Aorta (tissue), 5 donors: ENCODE measurements at places on chromosomes 6 and 20. TPM values are rescaled to one million over a fixed set of nuclear protein-coding genes. Genes with fewer than 3 reads are reported as not detected.

TRIM31 gene
- total RNA-seq = not detected

TSBP1 gene
- not detected for total RNA-seq

HBS1L gene
- 59.2 TPM for total RNA-seq

YWHAB gene
- total RNA-seq = 167 TPM

RAET1L gene
- not detected for total RNA-seq

PRKN gene
- total RNA-seq = 9.0 TPM

DEFB123 gene
- total RNA-seq = not detected

DNA sequence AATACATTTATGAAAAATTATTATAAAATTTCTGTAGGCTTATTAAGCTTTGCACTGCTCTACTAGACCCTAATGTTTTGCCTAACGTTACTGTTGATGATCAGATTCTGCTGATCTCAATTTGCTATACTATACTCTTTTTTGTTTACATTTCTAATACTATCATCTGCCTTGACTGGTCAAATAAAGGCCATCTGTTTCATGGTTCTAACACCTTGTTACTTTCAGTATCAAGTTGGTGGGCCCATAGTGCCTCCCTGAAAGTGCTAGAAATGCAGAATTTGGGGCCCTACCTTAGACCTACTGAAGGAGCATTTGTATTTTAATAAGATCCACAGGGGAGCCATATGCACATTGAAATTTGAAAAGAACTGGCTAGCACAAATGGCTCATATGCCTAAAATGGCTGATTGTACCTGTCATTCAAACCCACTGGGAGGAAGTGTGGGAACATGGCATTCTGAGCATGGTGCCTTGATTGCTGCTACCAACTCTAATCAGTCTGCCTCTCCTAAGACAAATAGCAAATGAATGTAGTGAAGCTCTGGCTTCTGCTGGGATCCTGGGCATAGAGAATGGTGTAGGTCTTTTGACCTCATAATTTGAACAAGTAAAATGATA lies 199.1 kb upstream of the BTBD3 start:
- no peak for DNase-seq
- no peaks in the 10 kb centered on the region for H3K36me3 ChIP-seq
- no peak overlapping the region for H3K4me3 ChIP-seq
- no peaks in the 10 kb centered on the region for H3K4me1 ChIP-seq
- H3K27me3 ChIP-seq = no peaks in the 10 kb centered on the region
- H3K27ac ChIP-seq = no peak overlapping the region

DNA sequence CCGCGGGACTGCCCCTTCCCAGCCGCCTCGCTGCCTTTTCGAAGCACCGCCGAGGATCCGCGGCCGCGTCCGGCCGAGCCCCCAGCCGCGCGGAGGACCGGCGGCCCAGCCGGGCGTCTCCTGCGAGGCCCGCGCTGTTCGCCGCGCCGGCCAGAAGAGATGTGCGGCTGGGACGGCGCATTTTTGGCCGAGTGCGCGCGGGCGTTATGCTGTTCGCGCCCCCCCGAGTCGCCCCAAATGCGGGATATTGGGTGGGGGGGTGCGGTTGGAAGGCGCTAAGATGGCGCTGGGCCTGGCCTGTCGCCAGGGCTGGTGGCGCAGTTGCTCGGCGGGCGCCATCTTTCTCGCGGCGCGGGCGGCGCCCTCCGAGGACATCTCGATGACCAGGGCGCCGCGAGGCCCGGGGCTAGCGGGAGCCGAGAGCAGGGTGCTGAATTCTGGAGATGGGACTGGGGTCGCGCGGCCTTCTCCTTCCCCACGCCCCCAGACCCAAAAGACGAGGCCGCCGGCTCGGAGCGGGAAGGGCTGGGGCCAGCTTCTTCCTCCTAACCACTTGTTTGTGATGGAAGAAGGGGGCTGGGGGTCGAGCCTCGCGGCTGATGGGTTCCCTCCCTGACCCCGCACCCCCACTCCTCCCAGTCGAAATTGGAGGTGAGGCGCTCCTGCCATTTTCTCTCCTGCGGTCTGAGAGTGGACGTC lies 1.5 kb downstream of the BICRAL start:
- no peaks in the 10 kb centered on the region for H3K4me1 ChIP-seq
- peak overlapping the region; percentile 74 for H3K4me3 ChIP-seq
- H3K27ac ChIP-seq = peak overlapping the region; percentile 100
- H3K36me3 ChIP-seq = no peaks in the 10 kb centered on the region
- no peaks in the 10 kb centered on the region for H3K27me3 ChIP-seq

GRCh38 chr20:52267418-52267817 lies 75.8 kb upstream of the ZFP64 start:
- H3K36me3 ChIP-seq = no peaks in the 10 kb centered on the region
- no peak overlapping the region for H3K4me3 ChIP-seq
- DNase-seq = no peak
- no peak overlapping the region for H3K27ac ChIP-seq
- H3K4me1 ChIP-seq = no peaks in the 10 kb centered on the region
- no peaks in the 10 kb centered on the region for H3K27me3 ChIP-seq

DNA sequence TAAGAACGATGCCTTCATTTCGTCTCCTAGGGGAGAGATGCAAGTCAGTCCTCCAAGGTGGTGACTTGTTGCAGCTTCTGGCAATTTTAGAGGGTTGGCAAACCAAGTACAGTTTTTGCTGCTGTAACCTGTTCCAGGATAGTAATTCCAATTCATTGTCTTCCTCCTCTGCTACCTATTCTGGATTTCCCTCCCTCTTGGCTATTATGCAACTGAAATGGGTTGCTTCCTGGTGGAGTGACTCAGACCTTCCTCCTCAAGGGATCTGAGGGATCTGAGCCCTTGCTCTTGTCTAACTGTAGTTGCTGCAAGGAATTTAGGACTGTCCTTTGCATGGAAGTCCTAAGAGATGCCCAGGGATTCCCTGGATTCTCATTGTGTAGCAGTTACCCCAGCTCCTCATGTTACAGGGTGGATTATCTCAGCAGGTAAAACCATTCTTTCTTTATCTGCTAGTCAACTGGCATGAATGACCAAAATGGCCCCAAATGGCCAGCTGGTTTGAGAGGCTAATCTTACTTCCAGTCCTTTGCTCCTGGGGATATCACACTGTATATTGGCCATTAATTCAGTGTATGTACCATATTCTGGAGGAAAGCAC lies 17.6 kb upstream of the ELMO2 start:
- H3K4me3 ChIP-seq = no peak overlapping the region
- H3K36me3 ChIP-seq = no peaks in the 10 kb centered on the region
- DNase-seq = no peak
- no peaks in the 10 kb centered on the region for H3K4me1 ChIP-seq
- no peak overlapping the region for H3K27ac ChIP-seq

- H3K4me3 ChIP-seq = no peak overlapping the region
- H3K36me3 ChIP-seq = peaks cover 16% of the 10 kb centered on the region
- no peaks in the 10 kb centered on the region for H3K4me1 ChIP-seq
- no peak overlapping the region for H3K27ac ChIP-seq
Observed at GRCh38 chr6:152135755-152136448, 328.4 kb downstream of the ESR1 start.

- H3K36me3 ChIP-seq = no peaks in the 10 kb centered on the region
- no peak overlapping the region for H3K4me3 ChIP-seq
- H3K27ac ChIP-seq = no peak overlapping the region
- no peak for DNase-seq
- no peaks in the 10 kb centered on the region for H3K4me1 ChIP-seq
Observed at GRCh38 chr20:22584922-22585785, 782 bp upstream of the FOXA2 start.

DNA sequence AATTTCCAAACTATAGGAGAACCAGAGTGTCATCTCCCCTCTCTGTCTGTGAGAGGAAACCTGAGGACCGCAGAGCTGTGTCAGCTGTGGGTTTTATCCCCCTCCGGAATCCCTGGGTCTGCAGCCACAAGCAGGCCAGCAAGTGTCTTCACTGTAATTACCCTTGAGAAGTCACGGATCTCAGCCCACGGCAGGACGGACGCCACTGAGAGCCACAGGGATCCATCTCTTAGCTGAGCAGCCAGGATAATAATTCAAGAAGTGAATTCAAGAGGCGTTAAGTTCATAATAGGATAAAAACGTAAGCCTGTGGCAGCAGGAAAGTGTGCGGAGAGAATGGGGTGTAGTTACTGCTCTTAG lies 37.0 kb downstream of the DLL1 start:
- H3K4me1 ChIP-seq = no peaks in the 10 kb centered on the region
- no peak overlapping the region for H3K27ac ChIP-seq
- no peak overlapping the region for H3K4me3 ChIP-seq
- peak; percentile 11 for DNase-seq
- no peaks in the 10 kb centered on the region for H3K27me3 ChIP-seq

DNA sequence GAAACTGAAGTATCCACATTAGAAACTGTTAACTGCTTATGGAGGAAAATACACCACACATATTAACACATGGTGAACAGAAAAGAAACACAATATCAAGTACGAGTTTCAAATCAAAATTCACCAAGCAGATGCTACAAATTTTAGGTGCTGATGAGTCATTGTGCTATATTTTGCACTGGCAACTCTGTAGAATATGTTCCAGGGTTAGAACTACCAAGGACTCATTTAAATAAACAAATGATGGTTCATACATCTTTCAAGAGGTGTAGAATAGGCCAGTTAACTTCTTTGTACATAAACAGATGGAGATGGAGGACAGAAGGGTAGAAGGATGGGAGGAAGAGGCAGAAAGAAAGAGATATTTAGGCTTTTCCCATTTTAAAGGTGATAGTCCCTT lies 184.9 kb downstream of the ARHGAP18 start:
- no peak for DNase-seq
- no peak overlapping the region for H3K27ac ChIP-seq

DNA sequence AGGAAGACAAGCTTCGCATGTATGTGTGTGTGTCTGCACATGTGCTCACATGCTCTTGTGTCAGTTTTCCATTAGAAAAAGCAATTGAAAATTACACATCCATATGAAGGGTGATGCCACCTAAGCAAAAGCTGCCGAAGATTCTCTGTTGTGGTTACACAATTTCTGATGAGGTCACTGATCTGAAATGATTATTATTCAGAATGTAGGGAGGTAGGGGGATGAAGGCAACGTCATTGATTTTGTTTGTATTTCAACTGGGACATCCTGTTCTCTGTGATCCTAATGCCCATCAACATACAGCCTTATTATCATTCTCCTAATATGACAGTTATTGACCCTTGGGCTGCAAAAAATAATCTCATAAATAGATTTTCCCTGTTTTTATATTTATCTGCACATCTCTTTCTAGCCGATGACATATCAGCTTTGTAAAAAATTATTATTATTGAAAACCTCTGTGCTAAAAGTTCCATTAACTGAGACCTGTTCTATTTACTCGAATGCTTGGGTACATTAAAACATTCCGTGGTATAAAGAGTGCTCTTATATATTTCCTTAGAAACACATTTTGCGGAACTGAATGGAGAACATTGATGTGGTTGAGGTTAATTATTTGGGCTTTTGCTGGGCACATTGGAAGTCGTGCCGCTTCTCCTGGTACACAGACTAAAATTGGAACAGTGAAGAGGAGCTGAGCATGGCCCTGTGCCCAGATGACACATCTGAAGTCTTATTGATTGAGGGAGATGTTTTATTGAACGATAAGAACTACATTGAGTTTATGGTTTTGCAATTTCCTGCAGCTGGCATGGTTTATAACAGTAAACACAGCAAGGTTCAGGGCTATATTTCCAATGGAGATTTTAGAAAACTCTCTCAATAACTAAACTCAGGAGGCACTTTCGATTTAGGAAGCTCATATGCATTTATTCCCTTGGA lies 51.3 kb downstream of the ZNF831 start:
- H3K4me1 ChIP-seq = no peaks in the 10 kb centered on the region
- H3K4me3 ChIP-seq = no peak overlapping the region
- no peaks in the 10 kb centered on the region for H3K27me3 ChIP-seq

DNA sequence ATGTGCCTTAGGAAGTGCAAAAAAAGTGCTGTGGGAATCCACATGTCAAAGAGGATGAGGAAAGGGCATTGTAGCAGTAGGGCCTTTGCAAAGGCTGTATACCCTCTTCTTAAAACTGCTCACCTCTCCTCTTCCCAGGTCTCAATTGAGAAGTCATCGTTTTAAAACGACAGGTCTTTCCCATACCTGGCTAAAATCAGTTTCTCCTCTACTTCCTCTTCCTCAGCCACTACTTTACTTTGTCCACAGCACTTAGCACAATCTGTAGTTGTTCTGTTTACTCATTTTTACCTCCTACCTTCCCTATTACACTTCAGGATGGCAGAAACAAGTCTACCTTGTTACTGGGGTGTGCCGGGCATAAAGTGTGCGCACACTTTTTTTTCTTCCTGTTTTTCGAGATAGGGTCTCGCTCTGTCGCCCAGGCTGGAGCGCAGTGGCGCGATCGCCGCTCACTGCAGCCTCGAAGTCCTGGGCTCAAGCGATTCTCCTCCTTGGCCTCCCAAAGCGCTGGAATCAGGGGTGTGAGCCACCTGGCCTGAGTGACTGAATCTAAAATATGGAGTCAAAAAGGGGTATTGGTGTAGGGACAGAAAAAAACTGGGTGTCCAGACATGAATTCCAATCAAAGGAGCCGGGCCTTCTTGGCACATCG lies 9.8 kb upstream of the ELOVL5 start:
- peak overlapping the region; percentile 24 for H3K4me3 ChIP-seq
- no peak for DNase-seq
